K562 (cell line): ENCODE measurements at places on chromosomes 6 and 20. TPM values are rescaled to one million over a fixed set of nuclear protein-coding genes. Genes with fewer than 3 reads are reported as not detected.

DNA sequence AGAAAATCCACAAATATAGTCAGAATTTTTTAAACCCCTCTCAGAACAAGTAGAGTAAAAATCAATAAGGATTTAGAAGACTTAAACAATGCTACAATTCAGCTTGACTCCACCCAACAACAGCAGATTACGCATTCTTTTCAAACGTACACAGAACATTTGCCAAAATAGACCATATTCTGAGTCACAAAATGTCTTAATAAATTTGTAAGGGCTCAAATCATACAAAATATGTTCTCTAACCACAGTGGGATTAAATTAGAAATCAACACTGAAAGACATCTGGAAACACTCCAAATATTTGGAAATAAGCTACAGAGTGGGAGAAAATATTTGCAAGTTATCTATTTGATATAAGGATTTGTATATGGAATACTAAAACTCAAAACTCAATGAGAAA lies 164.2 kb upstream of the AKAP12 start:
- H3K4me3 ChIP-seq = no peak overlapping the region
- H3K27ac ChIP-seq = no peak overlapping the region
- H3K36me3 ChIP-seq = 0 out of 3 replicates have a peak, but pooled peaks cover 5% of the 10 kb centered on the region
- no peak for DNase-seq
- no peaks in the 10 kb centered on the region for H3K27me3 ChIP-seq

The OOEP gene
- not detected in 2 replicates for total RNA-seq

The CHRNA4 gene
- total RNA-seq = 0.02 TPM in 1 of 2 replicates, not detected in the other

DNA sequence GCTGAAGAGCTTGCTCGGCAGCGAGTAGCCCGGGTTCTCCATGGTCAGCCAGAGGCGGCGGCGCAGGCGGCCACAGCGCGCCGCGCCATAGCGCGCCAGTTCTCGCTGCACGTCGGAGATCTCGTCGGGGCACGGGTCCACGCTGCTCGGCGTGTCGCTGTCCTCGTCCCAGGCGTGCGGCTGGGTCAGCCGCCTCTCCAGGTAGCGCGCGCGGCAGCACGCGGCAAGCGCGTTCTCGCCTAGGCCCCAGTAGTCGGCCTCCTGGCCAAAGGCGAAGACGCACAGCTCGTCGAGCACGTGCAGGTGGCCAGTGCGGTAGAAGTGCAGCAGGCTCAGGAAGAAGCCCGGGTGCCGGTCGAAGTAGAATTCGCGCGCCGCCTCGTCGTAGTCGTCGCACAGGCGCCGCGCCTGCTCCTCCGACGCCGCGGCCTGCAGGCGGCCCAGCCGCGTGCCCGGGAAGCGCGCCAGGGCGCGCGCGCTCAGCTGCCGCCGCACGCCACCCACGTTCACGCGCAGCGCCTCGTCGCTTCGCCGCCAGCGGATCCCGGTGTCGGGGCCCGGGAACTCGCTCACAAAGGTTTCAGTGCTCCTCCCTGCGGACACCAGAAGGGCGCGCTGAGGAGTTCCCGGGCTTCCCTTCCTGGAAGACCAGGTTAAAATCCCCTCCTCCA lies 2.7 kb downstream of the KCNS1 start:
- DNase-seq = no peak
- no peaks in the 10 kb centered on the region for H3K36me3 ChIP-seq
- H3K4me1 ChIP-seq = peaks cover 16% of the 10 kb centered on the region; the same call in 1 of the 2 replicates

GRCh38 chr6:87045521-87046075 lies 49.3 kb downstream of the CGA start:
- H3K4me1 ChIP-seq = no peaks in the 10 kb centered on the region
- H3K36me3 ChIP-seq = no peaks in the 10 kb centered on the region
- no peaks in the 10 kb centered on the region for H3K27me3 ChIP-seq
- no peak for DNase-seq
- H3K27ac ChIP-seq = no peak overlapping the region
- no peak overlapping the region for H3K4me3 ChIP-seq

GRCh38 chr20:9480066-9480465 lies 34.3 kb upstream of the LAMP5 start:
- DNase-seq = no peak
- no peaks in the 10 kb centered on the region for H3K4me1 ChIP-seq
- no peak overlapping the region for H3K4me3 ChIP-seq
- H3K27me3 ChIP-seq = no peaks in the 10 kb centered on the region
- no peaks in the 10 kb centered on the region for H3K36me3 ChIP-seq
- no peak overlapping the region for H3K27ac ChIP-seq

The SCAND1 gene
- total RNA-seq = 74.2 and 80.8 TPM in 2 replicates

DNA sequence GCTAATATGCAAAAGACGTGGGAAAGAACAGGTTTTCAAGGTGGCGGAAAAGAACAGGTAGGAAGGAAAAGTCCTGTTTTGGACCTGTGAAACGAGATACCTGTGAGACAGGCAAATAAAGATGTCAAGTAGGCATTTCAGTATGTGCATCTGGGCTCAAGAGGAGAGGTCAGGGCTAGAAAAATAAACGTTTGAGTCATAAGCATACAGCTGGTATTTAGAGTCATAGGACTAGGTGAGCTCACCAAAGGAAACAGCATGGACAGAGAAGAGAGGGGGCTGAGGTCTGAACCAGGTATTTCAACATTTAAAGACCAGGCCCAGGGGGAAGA lies 14.9 kb downstream of the MTFR2 start:
- H3K27ac ChIP-seq = peak overlapping the region; percentile 10; the same call in 1 of the 3 replicates
- H3K27me3 ChIP-seq = no peaks in the 10 kb centered on the region
- no peak for DNase-seq
- no peak overlapping the region for H3K4me3 ChIP-seq
- H3K4me1 ChIP-seq = peaks cover 17% of the 10 kb centered on the region

The SYNDIG1 gene
- not detected in 2 replicates for total RNA-seq

The GNAS-AS1 gene
- 1.2 and 1.3 TPM in 2 replicates for total RNA-seq

The SIRPB1 gene
- total RNA-seq = not detected in 2 replicates

GRCh38 chr6:32982702-32983492 lies 14.5 kb downstream of the BRD2 start:
- H3K4me3 ChIP-seq = no peak overlapping the region
- peaks cover 6% of the 10 kb centered on the region; the same call in 2 of the 3 replicates for H3K4me1 ChIP-seq
- peak; percentile 25 for DNase-seq
- H3K36me3 ChIP-seq = peaks cover 43% of the 10 kb centered on the region
- H3K27ac ChIP-seq = peak overlapping the region; percentile 11; the same call in 1 of the 3 replicates

The LAMA2 gene
- total RNA-seq = 0.47 and 0.91 TPM in 2 replicates

The MTCH1 gene
- 153 and 161 TPM in 2 replicates for total RNA-seq

- no peak overlapping the region for H3K4me3 ChIP-seq
- no peak overlapping the region for H3K27ac ChIP-seq
- H3K4me1 ChIP-seq = no peaks in the 10 kb centered on the region
- no peak for DNase-seq
- no peaks in the 10 kb centered on the region for H3K36me3 ChIP-seq
These were observed 39.4 kb upstream of the RGS17 start for GRCh38 chr6:153170511-153170910.

The GSTA1 gene
- total RNA-seq = 0.42 and 0.45 TPM in 2 replicates

DNA sequence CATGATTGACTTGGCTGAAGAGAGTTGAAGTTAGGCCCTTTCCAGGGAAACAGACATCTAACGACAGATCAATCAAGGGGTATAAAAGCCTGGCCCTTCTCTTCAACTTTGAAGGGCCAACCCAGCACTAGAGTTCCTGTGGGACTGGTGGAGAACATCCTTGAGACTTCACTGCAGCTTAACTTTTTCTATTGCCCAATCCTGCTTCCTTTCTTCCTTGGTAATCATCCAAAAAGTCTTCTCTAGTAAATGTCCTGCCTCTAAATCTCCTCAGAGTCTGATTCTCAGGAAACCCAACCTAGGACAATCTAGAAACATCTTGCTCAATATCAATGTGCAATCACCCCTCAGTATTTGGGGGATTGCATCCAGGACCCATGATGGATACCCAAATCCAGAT lies 1.9 kb downstream of the MKKS start:
- DNase-seq = no peak
- H3K36me3 ChIP-seq = peaks cover 8% of the 10 kb centered on the region; the same call in 2 of the 3 replicates
- peak overlapping the region; percentile 48; the same call in 1 of the 3 replicates for H3K27ac ChIP-seq
- peaks cover 12% of the 10 kb centered on the region for H3K4me1 ChIP-seq
- H3K4me3 ChIP-seq = no peak overlapping the region

GRCh38 chr20:3174442-3175261 lies 1.3 kb upstream of the LZTS3 start:
- H3K4me1 ChIP-seq = peaks cover 4% of the 10 kb centered on the region; the same call in 2 of the 3 replicates
- no peaks in the 10 kb centered on the region for H3K36me3 ChIP-seq
- peak overlapping the region; percentile 87 for H3K27ac ChIP-seq
- H3K27me3 ChIP-seq = no peaks in the 10 kb centered on the region
- no peak for DNase-seq
- H3K4me3 ChIP-seq = peak overlapping the region; percentile 91

GRCh38 chr6:114151064-114151690 lies 180.2 kb upstream of the HDAC2 start:
- no peak for DNase-seq
- H3K4me3 ChIP-seq = no peak overlapping the region
- no peaks in the 10 kb centered on the region for H3K27me3 ChIP-seq
- H3K27ac ChIP-seq = no peak overlapping the region
- no peaks in the 10 kb centered on the region for H3K36me3 ChIP-seq

DNA sequence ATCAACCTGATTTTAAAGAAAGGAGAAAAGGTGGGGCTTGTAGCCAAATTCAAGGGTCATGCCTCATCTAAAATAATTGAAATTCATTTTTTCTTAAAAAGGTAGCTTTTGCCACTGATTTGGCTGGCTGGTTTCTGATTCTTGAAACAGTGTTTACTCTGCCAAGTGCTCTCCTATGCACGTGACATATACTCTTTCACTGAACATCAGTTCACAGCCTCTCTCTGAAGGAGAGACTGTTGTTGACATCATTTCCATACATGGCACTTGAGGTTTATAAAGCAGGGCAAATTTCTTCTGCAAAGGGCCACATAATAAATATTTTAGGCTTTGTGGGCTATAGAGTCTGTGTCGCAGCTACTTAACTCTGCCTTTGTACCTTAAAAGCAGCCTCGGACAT lies 40.4 kb upstream of the DOK5 start:
- no peak overlapping the region for H3K27ac ChIP-seq
- no peaks in the 10 kb centered on the region for H3K27me3 ChIP-seq
- H3K4me3 ChIP-seq = no peak overlapping the region
- no peaks in the 10 kb centered on the region for H3K4me1 ChIP-seq
- no peak for DNase-seq

The OPN5 gene
- not detected in 2 replicates for total RNA-seq

The TSHZ2 gene
- 0.11 and 0.20 TPM in 2 replicates for total RNA-seq

The SYNCRIP gene
- total RNA-seq = 120 and 144 TPM in 2 replicates

GRCh38 chr20:37990571-37991151 lies 42.6 kb downstream of the TTI1 start:
- no peaks in the 10 kb centered on the region for H3K27me3 ChIP-seq
- peaks cover 10% of the 10 kb centered on the region; the same call in 2 of the 3 replicates for H3K4me1 ChIP-seq
- no peak overlapping the region for H3K27ac ChIP-seq
- no peak for DNase-seq
- H3K4me3 ChIP-seq = no peak overlapping the region
- peaks cover 93% of the 10 kb centered on the region for H3K36me3 ChIP-seq

DNA sequence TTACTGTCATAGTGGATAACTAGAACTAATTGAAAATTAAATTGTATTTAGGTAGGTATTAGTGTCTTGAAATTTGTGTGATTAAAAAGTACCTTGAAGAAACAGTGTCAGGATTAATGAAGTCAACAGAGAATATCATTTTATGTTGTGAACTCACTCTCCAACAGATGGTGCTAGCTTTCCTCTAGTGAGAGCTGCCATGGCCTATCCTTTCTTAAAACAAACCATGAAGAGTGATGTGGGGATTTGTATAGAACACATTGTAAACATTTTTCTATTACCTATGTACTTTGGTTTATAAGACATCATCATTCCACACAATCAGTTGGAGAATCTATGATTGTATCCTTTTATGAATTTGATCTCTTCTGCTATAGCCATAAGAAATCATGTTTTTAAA lies 4.8 kb upstream of the SRSF12 start:
- H3K27ac ChIP-seq = no peak overlapping the region
- no peak overlapping the region for H3K4me3 ChIP-seq
- H3K27me3 ChIP-seq = no peaks in the 10 kb centered on the region
- no peaks in the 10 kb centered on the region for H3K4me1 ChIP-seq
- H3K36me3 ChIP-seq = no peaks in the 10 kb centered on the region

The CRISP3 gene
- total RNA-seq = 0.29 and 0.31 TPM in 2 replicates

GRCh38 chr20:50460115-50460607 lies 50.0 kb upstream of the PTPN1 start:
- peaks cover 29% of the 10 kb centered on the region for H3K4me1 ChIP-seq
- no peak overlapping the region for H3K4me3 ChIP-seq
- DNase-seq = no peak
- H3K36me3 ChIP-seq = no peaks in the 10 kb centered on the region
- H3K27me3 ChIP-seq = no peaks in the 10 kb centered on the region; the same call in 2 of the 3 replicates
- H3K27ac ChIP-seq = no peak overlapping the region

DNA sequence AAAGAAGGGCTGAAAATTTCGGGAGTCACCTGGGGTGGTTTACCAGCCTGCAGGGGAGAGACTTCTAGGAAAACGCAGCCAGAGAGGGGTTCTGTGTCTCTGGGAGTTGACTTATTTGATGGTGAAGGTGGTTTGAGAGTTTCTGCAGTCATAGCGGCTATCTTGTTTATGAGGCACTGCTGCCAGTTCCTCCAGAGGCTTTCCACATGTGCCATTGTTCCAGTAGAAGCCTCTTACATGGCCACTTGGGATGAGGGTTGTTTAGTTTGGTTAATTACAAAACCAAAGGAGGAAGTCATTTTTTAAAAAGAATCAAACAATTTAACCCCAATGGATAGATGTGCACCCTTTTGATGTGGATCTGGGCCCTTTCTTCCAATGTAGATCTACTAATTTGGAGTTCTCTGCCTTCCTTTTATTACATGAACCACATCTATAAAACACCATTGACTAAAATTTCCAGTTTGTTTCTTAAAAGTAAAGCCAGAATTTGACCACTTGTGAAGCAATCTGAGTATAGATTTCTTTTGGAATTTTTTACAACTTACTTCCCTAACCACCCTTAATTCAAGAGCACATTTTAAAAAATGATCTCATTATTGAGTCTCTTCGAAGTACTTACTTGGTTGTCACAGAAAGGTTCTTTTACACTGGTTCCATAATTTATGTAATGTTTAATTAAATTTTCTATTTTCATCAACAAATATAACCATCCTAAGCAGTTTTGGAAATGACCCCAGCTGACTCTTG lies 97.6 kb downstream of the TCP11 start:
- DNase-seq = no peak
- no peaks in the 10 kb centered on the region for H3K27me3 ChIP-seq
- H3K4me3 ChIP-seq = no peak overlapping the region
- no peaks in the 10 kb centered on the region for H3K36me3 ChIP-seq
- H3K27ac ChIP-seq = no peak overlapping the region

DNA sequence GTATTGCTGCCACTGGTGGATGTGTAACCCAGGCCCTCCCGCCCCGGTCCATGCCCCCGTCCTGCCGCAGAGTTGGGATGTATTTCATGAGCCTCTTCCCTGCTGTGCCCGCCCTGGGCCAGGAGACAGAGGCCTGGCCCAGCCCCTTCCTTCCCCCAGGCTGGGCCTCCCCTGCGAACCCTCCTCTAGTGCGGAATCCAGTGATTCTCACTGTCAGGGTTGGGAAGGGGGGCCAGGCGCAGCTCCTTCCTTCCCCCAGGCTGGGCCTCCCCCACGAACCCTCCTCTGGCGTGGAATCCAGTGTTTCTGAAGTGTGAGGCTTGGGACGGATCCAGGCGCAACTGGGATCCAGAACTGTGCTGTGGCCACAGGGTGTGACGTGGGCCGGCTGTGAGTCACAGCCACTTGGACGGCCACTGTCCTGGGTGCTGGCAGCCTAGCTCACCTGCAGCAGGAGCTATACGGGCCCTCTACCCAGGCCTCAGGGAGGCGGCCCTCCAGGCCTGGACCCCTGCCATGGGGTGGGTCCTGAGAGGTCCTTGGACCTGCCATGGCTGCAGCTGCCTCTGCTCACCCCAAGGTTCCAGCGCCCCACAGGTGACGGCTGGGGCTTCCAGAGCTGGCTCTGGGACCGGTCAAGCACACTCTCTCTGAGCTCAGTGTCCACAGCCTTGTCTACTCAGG lies 28.3 kb downstream of the COL20A1 start:
- no peaks in the 10 kb centered on the region for H3K4me1 ChIP-seq
- peaks cover 19% of the 10 kb centered on the region; the same call in 2 of the 3 replicates for H3K27me3 ChIP-seq
- H3K4me3 ChIP-seq = no peak overlapping the region
- H3K36me3 ChIP-seq = no peaks in the 10 kb centered on the region
- no peak overlapping the region for H3K27ac ChIP-seq

The LINC00237 gene
- not detected in 2 replicates for total RNA-seq
